ENCODE measurements at places on chromosomes 4 and X. TPM values are rescaled to one million over a fixed set of nuclear protein-coding genes. Genes with fewer than 3 reads are reported as not detected.

- DNase-seq: no peak
Measured at GRCh38 chr4:56783986-56784385, 37.5 kb downstream of the SPINK2 start.

- DNase-seq: no peak
Measured at GRCh38 chr4:140098455-140099160, 55.4 kb downstream of the MAML3 start.

GRCh38 chr4:11698033-11698432 lies 269.3 kb upstream of the HS3ST1 start:
- no peak for DNase-seq

GRCh38 chr4:187149229-187149945 lies 425.7 kb upstream of the FAT1 start:
- no peak for DNase-seq

- DNase-seq: no peak
Measured at GRCh38 chrX:47313056-47313455, 57.3 kb upstream of the ZNF157 start.

GRCh38 chr4:185672151-185672550 lies 136.8 kb upstream of the PDLIM3 start:
- no peak for DNase-seq

DNA sequence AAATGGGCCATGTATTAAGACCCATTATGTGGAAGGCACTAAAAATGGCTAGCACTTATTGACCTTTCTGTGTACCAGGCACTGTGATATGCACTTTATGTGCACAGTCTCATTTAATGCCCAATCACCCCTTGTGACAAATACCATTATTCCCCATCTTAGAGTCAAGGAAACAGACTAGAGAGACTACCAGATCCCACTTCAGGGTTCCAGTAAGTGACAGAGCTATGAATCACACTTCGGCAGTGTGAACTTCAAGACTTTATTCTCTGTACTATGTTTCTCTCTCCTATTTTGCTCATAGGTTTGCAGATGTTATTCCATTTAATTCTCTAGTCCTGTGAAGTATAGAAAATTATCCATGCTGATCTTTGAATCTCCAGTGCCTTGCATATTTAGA lies 107.0 kb downstream of the NFKB1 start:
- no peak for DNase-seq

GRCh38 chrX:32116047-32116446 lies 1044.2 kb upstream of the FTHL17 start:
- DNase-seq: no peak

DNA sequence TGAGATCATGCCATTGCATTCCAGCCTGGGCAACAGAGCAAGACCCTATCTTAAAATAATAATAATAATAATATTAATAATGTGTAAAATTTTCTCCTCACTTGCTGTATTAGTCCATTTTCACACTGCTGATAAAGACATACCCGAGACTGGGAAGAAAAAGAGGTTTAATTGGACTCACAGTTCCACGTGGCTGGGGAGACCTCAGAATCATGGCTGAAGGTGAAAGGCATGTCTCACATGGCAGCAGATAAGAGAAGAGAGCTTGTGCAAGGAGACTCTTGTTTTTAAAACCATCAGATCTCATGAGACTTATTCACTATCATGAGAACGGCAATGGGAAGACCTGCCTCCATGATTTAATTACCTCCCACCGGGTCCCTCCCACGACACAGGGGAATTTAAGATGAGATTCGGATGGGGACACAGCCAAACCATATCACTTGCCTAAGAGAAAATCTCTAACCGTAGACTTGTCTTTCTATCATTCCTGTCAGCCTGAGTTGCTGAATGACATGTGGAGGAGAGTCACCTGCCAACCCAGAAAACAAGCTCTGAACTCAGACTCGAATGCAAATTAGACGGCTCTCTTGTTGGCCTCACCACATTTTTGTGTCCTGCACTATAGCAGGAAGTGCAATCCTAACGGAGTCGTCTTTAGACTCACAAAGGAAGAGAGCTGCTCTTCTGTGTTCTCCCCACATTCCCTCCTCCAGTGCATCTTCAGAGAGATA lies 51.9 kb upstream of the DCTD start:
- DNase-seq: no peak

GRCh38 chrX:13102636-13103035 lies 58.2 kb upstream of the FAM9C start:
- no peak for DNase-seq

DNA sequence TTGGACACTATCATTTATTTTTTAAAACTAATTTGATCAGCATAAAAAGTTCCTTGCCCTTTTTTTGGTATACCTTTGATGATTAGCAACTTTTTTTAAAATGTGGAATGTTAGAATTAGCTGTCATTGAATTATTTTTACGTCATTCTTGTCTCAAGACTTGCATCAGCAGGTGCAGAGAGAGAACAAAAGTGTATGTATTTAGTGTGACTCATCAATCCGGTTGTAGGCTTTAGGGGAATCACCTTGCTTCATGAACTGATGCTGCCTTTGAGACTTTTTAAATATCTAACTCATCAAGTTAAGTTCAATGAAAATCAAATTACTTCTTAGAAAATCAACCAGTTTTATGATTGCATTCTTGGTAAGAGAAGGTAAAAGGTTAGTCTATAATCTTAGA lies 125.1 kb downstream of the ARX start:
- no peak for DNase-seq

DNA sequence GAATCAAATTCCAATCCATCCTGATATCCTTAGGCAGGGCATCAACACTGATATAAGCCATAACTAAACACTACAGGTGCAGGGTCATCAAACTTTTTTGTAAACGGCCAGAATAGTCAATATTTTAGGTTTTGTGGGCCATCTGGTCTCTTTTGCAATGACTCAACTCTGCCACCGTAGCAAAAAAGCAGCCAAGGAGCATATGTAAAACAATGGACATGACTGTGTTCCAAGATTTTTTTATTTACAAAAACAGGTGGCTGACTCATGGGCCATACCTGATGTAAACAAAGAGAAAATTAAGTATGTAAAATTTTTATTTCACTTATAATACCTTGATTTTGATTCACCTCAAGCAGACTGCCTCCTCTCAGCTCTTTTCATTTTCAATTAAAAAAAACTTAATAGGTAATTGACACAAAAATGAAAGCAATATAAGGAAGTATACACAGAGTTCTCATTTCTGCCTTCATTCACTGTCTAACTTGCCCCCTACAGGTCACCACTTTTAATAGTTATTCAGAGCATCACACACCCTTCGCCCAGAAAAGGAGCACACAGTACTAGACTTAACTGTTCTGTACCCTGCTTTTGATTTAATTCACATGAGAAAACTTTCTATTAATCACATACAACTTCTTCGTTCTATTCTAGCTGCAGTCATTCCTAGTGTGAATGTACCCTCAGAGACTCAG lies 35.3 kb upstream of the GPM6B start:
- DNase-seq: no peak

DNA sequence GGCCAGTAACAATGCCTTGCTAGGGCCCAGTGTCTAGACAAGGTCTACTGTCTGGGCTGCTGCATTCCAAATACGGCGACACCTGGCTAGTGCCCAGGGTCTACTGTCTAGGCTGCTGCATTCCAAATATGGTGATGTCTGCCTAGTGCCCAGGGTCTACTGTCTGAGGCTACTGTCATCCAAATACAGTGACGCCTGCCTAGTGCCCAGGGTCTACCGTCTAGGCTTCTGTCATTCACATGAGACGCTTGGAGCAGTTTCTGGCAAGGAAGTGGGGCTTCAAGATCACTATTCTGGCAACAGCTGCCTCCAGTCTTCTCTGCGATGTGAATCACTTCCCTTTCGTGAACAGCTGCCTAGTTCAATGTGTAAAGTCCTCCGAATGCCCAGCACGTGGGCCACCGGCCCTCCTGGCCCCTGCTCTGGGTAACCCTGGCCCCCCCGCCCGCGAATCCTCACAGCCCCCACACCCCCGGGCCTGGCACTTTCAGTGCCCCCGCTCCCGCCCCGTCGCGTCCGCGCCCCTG lies 12.7 kb downstream of the ACOX3 start:
- DNase-seq: no peak

GPC3 gene
- 94.8 TPM for total RNA-seq

RASSF6 gene
- total RNA-seq: not detected

ITGB1BP2 gene
- 5.4 TPM for total RNA-seq

C4orf51 gene
- not detected for total RNA-seq

MTMR1 gene
- 12.3 TPM for total RNA-seq

PCDH10 gene
- not detected for total RNA-seq

SH3TC1 gene
- 32.6 TPM for total RNA-seq

XAGE1A gene
- not detected for total RNA-seq
